Activated naive CD4-positive, alpha-beta T cell treated with anti-CD3 and anti-CD28 coated beads for 36 hours (primary cell): ENCODE measurements at places on chromosomes 3 and 15.

DNA sequence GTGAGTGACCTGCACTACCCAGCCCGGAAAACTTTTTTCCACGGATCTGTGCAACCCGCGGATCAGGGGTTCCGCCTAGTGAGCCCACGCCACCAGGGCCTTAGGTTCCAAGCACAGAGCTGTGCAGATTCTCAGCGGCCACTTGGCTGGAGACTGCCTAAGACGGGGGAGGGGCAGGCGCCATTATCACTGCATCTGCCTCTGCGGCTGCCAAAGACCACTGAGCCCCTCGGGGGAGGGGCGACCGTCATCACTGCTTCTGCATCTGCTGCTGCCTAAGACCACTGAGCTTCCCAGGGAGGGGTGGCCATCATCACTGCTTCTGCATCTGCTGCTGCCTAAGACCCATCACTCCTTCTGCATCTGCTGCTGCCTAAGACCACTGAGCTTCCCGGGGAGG is 460.2 kb downstream of the OCA2 start:
- no peak for DNase-seq

DNA sequence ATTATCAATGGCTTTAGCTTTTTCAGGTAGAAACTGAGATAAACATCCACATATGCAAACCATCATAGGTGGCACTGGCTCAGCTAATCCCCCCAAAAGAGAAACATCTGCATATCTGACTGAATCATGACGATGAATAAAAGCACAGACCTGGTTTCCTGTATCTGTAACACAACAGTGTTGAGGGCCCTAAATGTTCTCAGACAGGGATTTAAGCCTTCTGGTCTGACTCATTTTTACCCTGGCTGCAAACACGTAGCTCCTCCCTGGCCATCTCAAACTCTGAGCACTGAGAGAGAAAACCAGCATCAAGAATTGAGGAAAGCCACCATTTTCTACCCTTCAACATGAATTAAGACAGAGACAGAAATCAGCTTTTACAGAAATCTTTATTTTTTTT is 35.2 kb downstream of the GLB1 start:
- peak; percentile 67 for DNase-seq

GRCh38 chr15:89326316-89326715 is 8.3 kb downstream of the POLG start:
- DNase-seq, result no peak

DNA sequence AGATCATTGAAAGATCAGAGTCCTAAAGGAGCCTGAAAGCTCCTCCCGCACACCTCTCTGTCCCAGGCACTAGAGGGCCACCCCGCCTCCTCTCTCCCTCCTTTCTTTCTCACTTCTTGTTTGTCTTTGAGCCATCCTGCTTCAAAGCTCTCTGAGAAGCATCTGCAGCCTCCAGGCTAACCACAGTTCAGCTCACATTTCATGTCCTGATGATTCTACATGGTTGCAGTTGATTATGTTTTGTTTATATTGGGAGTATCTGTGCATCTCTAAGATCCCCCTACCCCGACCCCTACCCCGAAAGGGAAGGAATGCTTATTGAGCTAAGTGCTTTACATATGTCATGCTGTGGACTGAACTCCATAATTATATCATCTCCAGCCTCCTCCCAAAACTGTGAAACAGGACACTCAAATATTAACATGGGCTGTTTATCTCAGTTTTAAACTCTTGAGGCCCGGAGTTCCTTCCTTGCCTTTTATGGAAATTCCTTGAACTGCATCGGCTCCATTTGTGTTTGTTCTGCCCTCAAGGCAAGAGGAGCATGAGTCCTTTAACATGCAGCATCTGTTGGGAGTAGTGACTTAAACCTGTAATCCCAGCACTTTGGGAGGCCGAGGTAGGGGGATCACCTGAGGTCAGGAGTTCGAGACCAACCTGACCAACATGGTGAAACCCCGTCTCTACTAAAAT is 30.9 kb downstream of the MGLL start:
- DNase-seq, result peak; percentile 48

GRCh38 chr3:68135067-68135466 is 480.7 kb upstream of the SUCLG2 start:
- DNase-seq, result no peak

GRCh38 chr3:107401301-107401700 is 24.1 kb downstream of the CCDC54 start:
- DNase-seq, result no peak

DNA sequence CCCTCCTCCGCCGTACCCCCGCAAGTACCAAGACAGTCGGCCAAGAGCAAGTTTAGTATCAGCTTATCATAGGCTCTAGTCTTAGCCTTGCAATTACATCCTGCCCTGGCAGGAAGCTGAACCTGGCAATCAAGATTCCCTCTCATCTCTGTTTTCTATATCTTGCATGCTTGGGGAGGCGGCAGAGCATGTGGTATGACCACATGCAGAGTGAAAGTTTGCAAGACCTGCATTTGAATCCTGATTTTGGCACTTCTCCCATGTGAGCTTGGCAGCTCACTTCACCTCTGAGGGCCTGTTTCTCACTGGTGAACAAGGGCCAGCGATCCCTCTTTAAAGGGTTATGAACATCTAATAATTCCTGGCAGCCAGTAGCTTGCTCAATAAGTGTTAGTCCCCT is 106.1 kb upstream of the FRMD4B start:
- no peak for DNase-seq

- DNase-seq, result no peak
Measured at GRCh38 chr3:95356764-95357501, 1294.1 kb downstream of the NSUN3 start.

DNA sequence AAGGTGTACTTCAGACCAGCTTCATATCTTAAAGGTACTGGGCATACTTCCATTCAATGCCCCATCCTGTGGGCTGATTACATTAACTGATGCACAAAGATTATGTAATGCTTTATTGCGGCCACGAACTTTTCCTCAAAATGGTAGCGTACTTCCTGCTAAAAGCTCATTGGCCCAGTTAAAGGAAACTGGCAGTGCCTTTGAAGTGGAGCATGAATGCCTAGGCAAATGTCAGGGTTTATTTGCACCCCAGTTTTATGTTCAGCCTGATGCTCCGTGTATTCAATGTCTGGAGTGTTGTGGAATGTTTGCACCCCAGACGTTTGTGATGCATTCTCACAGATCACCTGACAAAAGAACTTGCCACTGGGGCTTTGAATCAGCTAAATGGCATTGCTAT is 3.4 kb downstream of the SKIL start:
- no peak for DNase-seq

GRCh38 chr3:180594631-180595558 is 7.1 kb upstream of the TTC14 start:
- no peak for DNase-seq

GRCh38 chr15:61653110-61653509 is 407.1 kb downstream of the VPS13C start:
- DNase-seq, result no peak

- DNase-seq, result no peak
Measured at GRCh38 chr15:59268168-59268851, 61.7 kb downstream of the LDHAL6B start.

- no peak for DNase-seq
Measured at GRCh38 chr3:48023377-48023776, 7.2 kb upstream of the MAP4 start.

DNA sequence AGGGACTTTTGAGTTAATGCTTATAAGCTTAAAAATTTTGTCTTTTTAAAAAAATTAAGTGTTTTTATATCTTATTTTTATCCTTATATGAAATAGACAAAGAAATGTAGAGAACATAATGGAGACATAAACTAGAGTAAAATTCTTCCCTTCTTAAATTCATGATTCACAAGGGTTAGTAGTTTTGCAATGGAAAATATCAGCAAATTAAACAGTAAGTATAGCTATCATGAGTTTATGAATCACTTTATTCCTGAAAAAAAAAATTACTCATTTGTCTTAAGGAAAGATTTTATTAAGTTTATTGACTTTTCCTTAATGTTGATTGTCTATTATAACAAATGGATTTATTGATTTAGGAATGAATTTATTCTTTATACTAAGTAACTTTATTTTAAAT is 4.3 kb downstream of the ATP6V1A start:
- no peak for DNase-seq

DNA sequence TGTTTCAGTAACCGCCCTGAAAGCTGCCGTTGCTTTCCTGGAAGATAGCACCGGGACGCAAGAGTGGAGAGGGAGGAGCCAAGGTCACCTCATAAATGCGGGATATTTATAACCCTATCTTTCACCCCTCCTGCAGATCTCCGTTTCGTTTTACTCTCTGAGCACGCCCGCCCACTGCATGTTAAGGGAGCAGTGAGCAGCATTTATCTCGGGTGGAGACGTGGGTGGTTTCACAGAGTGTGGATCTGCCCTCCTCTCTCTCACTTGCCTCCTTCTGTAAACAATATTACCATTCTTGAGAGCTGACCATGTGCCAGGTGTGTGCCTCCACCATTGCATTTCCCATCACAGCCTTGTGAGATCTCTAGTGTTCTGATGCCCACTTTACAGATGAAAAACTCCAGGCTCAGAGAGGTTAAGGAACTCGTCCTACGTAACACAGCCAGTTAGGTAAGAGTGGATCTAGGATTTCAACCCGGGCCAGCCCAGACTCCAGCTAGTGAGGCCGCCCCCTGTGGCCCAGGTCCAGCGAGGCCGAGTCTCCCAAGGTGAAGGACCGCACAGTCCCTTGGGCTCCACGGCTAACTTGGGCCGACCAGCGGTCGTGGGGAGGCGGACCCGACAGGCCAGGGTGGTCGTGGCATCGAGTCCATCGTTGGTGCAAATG is 16.9 kb upstream of the SEMA4B start:
- DNase-seq, result peak; percentile 21

DNA sequence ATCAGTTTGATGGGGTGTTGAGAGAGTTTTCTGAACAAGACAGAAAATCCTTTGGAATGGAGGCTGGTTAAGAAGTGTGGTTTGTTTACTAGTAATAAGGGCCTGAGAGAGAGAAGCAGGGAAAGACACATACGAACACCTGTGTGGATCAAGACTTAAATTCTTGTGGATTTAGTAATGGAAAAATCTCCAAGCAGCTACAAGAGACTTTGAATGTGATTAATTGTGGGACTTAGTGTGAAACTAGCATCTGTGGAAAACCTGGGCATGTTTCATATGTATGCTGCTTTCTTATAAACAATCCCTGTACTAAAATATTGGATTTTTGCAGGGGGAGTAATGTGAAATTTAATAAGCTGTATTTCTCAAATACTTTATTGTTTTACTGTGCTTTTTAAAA is 399.1 kb downstream of the SI start:
- DNase-seq, result no peak

DNA sequence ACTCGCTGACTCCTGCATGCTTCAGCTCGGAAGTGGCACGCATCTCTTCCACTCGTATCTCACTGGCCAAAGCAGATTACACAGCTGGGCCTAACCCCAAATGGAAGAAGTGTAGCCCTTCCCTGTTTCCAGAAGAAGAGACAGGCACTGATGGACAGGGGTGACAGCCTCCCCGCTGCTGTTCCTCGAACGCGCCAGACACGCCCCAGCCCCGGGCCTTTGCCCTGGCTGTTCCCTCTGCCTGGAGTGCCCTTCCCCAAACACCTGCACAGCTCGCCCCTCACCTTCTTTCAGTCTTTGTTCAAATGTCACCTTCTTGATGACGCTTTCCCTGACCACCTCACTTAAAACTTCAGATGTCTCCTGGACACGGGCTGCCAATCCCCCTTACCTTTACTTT is 26.0 kb upstream of the CYP11A1 start:
- DNase-seq, result no peak

- no peak for DNase-seq
Measured at GRCh38 chr15:96234109-96234892, 96.2 kb upstream of the NR2F2 start.

DNA sequence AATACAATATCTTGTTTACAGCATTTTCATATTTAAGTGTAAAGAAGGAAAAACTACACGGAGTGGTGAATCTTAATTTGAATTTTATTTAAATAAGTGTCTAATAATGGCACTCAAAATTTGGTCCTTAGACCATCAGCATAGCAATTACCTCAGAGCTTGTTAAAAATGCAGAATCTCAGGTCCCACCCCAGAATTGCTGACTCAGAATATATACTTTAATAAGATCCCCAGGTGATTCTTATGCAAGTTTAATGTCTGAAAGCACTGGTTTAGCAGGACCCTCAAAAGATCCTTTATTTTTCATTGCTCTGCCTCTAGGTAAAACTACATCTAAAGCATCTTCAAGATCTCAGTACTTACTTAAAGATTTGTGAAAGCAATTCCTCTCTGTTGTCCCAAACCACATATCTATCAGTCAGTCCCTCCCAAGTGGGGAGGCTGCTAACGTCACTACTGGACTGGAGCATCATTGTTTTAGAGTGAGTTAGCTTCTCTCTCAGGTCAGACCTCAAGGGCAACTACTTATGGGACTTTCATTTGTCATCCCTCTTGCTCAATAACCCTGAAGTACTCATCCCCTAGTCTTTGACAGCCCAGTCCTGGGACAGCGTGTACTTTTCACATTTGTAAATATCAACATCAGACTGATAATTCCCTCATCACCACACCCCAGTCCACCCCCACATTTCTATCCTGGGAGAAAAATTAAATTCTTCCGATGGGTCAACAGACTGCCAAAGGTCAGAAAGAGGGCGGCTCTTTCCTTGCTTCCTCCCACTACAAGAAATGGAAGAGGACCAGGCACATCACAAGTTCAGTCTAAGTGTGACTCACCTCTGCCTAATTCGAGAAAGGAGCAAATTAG is 76.7 kb downstream of the CBLB start:
- no peak for DNase-seq

GRCh38 chr3:155957412-155957880 is 87.0 kb downstream of the GMPS start:
- DNase-seq, result no peak
